ENCODE measurements at places on chromosomes 1 and 21.

DNA sequence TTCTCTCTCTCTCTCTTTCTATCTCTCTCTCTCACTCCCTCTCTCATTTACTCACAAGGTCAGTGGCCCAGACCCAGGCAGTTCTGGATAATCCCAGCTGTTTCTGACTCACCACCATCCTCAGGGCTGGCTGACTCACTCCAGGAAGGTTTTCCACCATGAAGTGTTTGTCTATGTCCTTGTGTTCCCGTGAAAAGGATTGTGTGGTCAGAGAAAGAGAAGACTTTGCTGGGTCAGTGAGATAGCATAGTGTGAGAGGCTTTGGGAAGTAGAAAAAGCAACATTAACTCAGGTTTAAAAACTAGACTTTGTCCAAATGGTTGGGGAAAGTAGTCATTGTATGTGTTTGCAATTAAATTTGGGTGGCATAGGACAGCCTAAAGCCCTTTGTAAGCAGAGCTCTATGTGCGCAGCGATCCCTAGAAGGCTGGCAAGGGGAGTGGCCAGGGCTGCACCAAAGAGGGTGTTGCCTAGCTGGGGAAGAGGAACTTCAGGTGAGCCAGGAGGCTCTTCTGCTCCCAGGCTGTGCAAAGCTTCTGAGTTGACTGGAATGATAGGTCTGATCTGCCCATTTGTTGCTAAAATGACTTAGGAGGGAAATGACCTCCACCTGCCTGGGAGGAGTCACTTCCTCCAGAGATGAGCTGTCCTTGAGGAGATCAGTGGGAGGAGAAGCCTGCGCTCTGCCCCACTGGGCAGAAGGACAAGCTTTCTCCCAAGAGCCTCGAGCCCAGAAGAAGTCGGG, 4.9 kb upstream of the CAPN2 start:
- DNase-seq, result peak; percentile 61

DNA sequence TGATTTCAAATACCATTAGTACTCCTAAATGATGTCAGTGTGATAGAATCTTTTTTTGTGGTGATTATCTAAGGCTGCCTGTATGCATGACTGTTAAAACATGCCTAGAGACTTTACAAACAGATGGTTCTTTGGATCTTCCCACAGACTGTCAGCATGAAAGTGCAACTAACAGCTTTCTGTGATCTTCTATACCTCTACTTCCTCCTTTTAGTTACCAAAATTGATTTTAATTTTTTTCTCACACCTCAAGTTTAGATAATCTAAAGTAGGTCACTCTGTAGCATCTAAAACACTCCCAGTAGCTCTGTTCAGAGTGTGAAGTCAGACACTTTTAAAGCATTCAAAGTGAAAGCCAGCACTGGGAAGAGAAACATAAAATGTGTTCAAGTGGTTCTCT, 534.5 kb downstream of the PTPRC start:
- DNase-seq, result no peak

DNA sequence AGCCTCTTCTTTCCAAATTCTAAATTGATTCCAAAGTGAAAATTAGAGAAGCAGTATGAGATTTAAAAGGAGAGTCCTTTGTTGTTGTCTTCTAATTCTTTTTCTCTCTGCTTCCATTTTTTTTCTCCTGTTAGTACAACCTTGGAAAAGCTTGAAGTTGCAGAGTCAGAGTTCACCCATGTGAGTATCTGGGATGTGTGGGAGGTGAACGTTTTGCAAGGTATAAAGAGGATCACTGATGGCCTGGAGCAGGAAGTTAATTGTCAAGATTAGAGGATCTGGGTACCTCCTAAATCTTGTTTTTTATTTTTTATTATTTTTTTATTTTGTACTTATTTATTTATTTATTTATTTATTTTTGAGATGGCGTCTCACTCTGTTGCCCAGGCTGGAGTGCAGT, 7.7 kb upstream of the PSMD4 start:
- DNase-seq, result no peak

DNA sequence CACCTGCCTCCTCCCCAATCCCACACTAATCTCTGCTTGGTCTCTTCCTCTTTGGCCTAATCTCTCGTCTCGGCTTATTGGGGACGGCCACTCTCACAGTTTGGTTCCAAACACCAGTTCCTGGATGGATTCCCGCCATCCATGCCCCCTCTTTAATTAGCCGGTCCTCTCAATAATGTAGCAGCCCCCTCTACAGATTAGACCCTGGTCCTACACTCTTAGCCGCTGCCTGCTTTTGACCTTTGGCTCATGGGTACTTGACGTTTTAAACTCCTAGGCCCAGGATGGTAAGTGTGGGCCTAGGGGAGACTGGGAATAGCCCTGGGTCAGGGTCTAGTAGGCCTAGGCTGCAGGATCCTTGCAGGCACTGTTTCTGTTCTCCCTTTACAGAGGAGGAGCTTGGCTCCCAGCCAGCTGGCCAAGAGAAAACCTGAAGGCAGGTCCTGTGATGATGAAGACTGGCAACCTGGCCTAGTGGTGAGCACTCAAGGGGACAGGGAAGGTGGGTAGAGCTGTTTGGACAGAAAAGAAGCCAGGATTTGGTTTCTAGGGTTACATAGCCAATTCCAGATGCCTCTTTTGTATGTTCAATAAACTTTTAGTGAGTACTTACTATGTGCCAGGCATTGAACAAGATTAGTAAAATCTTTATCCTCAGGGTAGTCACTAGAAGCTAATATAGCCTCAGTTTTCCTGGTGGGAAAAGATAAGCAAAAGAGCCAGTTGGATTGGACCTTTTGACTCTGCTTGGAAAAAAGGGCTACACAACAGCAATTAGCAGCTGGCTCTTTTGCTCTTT, 758 bp downstream of the RAD54L start:
- no peak for DNase-seq

DNA sequence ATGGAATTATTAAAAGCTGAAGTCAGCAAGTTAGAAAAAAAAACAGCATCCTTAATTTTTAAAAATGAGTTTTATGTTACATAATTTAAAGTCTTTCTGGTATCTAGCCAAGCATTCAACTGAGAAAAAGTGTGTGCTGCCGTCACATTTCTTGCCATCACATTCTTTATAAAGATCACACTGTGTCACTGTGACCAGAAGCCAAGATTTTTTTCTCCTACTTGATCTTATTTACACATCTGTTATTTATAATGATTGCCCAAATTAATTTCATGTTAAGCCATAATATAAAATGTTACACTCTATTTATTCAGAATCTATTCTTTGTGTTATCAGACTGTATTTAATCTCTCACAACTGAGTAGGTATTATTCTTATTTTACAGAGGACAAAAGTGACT, 1603.7 kb downstream of the PLA2G4A start:
- DNase-seq, result no peak

DNA sequence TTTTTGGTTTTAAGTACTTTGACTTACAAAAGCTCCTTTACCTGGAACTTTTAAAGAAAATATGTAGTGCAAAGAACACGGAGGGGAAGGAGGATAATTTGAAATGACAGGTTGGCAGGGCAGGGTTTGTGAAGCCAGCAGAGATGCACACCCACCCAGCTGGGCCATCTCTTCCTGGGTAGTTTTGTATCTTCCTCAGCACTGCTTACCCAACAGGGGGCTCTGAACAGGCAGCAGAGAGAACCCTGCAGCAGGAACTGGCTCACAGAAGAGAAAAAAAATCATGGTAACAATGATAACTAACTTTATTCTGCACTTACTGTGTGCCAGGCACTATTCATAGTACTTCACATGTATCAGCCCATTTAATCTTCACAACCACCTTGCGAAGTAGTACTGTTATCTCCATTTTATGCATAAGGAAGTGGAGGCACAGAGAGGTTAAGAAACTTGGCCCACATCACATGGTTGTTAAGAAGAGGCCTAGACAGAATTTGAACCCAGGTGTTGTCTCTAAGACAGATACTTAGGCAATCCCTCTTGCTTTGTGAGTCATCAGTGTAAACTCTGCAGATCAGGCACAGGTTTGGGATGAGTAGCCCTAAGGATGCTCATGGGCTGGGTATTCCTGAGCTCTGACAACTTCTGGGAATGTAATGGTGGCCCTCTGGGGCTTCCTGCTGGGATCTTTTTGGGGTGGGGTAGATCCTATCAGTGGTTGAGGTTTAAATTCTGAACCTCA, 60.8 kb downstream of the ELK4 start:
- DNase-seq, result no peak

- no peak for DNase-seq
These were observed 9.8 kb upstream of the CYP2J2 start for GRCh38 chr1:59936358-59936821.

DNA sequence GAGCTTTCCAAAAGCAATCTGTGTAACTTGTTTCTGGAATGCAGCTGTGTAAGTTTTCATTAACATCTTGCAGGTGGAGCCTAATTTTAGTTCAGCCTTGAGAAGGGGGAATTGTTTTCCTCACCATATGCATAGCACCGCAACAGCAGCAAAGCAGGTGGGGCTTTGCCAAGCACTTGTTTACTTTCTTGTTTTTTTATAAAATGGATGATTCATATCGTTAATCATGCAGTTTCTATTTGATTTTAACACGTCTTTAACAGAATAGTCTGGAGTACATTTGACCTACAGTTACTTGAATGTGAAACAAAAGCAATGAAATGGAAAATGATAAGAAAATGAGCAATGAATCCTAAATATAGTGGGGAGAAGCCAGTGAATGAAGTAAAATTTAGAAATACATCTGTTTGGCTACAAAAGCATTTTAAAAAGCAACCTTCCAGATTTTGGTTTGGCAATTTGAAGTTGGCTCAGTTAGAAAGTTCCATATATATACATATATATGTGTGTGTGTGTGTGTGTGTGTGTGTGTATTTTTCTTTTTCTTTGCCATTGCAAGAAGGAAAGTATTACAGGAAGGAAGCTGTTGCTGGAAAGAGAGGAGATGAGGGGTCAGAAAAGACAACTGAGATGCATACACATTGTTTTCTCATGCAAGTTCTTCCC, 119.0 kb upstream of the ADGRL2 start:
- no peak for DNase-seq

DNA sequence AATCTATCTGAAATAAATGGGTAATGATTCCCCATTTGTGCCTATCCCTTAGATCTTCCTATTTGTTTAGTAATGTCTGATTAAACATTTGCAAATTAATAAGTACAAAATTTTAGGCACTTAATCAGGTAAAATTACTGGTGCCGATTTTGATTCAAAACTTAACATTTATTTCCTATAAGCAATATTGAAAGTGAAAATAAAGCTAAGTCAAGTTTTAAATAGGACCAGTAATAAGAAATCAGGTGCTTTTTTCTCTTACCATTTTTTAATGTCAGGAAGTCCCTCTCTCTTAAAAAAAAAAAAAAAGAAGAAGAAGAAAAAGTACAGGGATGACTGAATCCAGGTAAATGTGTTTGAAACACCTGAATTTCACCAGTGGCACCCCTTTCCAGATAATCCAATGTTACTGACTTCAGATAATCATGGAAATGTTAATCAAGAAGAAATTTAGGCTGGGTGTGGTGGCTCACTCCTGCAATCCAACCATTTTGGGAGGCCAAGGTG, 836 bp upstream of the GBP4 start:
- no peak for DNase-seq

DNA sequence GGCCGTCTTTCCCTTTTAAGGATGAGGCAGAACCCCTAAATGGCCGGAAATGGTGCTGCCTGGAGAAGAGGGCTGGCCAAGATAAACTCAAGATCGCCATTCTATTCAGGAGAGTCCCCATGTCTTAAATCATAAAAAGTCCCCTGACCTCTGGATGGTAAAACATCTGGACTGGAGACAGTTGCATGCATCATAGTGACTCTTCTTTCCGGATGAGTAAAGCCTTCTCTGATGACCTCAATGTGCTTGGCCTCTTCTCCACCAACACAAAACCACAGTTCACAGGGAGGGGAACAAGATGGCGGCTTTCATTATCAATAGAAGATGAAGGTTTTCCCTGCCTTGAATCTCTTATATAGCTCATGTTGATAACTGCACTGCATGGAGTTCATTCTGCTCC, 27.5 kb upstream of the H6PD start:
- DNase-seq, result no peak

GRCh38 chr1:61387829-61388228, 305.5 kb downstream of the NFIA start:
- DNase-seq, result no peak

GRCh38 chr1:43924516-43924915, 9.1 kb upstream of the ARTN start:
- no peak for DNase-seq

GRCh38 chr1:59123081-59123681, 173.7 kb upstream of the FGGY start:
- DNase-seq, result no peak

- DNase-seq, result peak; percentile 87
These were observed 164.0 kb upstream of the UBE2U start for GRCh38 chr1:64039390-64039926.

GRCh38 chr1:192171123-192171522, 12.9 kb downstream of the RGS18 start:
- no peak for DNase-seq

- DNase-seq, result peak; percentile 27
These were observed at the start of gene SLAMF8 for GRCh38 chr1:159826441-159827101. SLAMF8 (plus strand) TSS chr1:159826873; CDS start chr1:159826899, 26 bp downstream.

- no peak for DNase-seq
These were observed 1.2 kb upstream of the WNT3A start for GRCh38 chr1:228005511-228006033.

DNA sequence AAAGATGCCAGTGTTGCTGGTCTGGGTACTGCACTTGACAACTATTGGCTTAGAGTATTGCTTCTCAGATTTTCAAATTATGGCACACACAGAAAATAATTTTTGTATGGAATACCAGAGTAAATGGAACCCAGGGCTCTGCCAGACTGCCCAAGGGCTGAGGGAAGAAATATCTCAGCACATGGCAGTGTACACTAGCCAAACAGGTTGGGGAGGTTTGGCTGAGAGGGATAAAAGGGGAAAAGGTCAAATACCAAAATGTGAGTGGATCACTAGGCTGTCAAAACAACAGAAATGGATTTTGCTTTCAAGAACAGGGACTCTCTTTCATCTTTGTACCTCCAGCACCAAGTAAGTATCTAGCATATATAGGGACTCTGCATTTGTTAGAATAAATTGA, 3.0 kb upstream of the RGS8 start:
- DNase-seq, result no peak

DNA sequence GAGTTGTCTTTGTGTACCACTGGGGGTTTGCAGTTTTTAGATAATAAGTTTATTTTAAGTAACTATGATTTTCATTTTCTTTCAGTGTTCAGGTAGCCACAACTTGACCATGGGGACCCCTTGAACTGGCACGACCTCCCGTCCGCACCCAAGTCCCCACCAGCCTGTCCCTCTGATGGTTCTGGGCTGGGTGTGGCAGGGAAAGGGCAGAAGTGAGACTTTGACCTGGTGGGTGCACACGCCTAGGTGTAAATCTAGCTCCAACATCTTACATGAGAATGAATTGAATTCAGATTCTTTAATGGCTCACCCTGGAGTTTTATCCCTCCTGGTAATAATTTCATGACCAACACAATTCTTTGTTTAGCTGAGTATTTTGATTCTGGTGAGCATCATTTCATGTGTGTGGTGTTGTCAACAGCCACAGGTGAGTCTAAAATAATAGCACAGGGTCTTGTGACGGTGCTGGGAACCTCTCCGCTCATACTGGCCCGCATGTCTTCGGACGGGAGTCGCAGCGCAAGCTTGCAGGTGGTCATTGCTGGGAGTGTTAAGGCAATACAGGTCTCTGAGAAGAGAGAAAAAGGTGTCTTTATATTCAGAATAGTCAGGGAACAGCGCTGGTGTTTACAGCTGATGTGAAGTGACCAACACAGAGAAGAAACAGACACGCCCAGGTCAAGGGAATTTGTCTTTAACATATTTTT, 50.8 kb upstream of the POFUT2 start:
- no peak for DNase-seq
